NCI-H1436 treated with DMSO at 0.1 percent for 48 hours (cell line): ENCODE measurements at places on chromosomes 5 and 9.

- no peak for DNase-seq
These were observed 19.9 kb downstream of the ENHO start for GRCh38 chr9:34502891-34503290.

DNA sequence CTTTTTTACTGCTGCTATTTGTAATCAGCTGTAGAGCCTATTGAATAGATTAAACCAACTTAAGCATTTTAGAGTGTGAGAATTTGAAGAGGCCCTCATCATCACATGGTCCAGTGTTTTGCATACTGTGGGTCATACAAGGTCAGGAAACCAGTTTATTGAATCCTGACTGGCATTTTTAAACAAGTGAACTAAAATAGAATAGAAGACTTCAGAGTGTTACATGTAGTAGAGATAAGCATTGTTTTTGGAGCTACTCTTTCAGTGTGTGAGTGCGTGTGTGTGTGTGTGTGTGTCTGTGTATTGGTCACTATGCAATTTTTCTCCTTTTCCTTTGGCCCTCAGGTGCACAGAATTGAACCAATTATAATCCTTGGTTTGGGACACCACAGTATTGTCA, 114.4 kb downstream of the SLC28A3 start:
- no peak for DNase-seq

DNA sequence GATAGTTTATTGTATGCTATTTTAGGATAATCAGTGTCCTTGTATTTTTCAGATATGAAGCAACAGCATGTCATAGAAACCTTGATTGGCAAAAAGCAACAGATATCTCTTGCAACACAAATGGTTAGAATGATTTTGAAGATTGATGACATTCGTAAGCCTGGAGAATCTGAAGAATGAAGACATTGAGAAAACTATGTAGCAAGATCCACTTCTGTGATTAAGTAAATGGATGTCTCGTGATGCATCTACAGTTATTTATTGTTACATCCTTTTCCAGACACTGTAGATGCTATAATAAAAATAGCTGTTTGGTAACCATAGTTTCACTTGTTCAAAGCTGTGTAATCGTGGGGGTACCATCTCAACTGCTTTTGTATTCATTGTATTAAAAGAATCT, 14.5 kb downstream of the CCT5 start:
- DNase-seq, result no peak

DNA sequence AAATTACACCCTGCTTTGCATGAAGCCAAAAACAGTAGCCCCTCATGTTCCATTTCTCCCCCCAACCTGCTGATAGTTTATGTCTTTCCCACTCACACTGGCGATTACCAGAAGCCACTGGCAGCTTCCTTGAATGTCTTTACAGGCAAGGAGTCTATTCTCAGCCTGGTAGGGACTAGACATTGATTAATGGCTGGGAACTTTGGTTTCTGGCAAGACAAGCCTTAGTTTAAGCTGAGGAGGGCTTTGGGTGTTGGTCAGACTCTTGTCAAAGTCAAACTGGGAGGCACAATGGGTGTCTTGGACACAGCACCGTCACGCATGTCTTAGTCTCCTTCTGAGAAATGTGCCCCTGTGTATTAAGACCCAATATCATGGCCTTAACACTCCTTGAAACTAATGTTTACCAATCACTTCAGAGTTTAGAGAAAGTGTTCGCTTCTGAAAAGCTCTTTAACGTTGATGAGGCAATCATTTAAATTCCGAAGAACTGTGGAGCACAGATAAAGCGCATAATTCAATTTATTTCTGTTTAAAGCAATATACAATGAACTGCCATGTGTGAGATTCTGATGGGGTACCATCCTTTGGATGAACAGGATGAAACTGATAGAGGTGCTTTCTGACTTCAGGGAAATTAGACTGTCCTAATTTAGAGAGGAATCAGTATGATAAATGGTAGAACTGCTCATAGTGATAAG, 53.9 kb upstream of the CPEB4 start:
- DNase-seq, result no peak

DNA sequence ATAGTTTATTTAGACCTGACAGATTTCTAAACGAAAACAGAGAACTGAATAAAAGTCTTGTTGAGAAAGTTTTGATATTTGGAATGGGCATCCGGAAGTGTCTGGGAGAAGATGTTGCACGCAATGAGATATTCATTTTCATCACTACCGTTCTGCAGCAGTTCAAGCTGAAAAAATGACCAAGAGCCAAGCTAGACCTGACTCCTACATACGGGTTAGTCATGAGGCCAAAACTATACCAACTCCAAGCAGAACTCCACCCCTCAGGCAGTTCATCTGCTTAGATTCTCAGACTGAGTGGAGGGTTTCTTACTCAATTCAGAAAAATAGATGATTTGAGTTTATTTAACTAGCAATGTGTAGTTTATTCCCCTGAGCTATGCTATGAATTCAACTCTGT, 95.4 kb upstream of the ANXA1 start:
- DNase-seq, result no peak

GRCh38 chr9:32524892-32525708, 896 bp downstream of the RIGI start:
- DNase-seq, result no peak

DNA sequence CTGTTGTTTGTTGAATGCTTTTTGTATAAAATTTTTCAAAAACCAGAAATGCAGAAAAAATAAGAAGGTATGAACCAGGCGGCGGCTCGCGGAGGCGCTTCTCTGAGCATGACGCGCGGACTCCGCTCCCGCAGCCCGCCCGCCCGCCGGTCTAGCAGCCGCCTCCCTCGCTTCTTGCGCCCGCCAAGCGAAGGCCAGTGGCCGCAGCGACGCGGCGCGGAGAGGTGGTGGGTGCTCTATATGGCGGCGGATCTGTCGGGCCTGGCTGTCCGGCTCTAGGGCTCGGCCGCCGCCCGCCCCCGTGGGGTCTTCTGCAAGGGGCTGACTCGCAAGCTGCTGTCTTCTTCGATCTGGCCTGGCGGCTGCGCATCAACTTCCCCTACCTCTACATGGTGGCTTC, 93.8 kb downstream of the ANKRD18A start:
- DNase-seq, result no peak

DNA sequence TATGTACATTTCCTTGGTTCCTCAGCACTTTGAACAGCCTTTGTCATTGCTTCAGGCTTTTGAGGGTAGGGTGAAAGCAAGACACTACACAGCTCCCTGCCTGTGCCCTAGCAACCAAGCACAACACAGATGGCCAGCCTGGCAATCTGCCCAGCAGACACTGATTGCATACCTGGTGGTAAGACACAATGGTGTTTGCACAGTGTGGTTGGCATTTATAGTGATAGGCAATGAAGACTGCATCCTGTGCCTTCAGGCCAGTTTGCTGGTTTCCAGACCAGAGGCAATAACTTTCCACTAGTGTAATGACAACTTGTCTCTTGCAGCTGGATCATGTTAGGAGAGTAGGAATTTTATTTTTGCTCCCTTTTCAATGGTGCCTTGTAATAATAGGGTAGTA, 144.5 kb upstream of the TNC start:
- peak; percentile 63 for DNase-seq

DNA sequence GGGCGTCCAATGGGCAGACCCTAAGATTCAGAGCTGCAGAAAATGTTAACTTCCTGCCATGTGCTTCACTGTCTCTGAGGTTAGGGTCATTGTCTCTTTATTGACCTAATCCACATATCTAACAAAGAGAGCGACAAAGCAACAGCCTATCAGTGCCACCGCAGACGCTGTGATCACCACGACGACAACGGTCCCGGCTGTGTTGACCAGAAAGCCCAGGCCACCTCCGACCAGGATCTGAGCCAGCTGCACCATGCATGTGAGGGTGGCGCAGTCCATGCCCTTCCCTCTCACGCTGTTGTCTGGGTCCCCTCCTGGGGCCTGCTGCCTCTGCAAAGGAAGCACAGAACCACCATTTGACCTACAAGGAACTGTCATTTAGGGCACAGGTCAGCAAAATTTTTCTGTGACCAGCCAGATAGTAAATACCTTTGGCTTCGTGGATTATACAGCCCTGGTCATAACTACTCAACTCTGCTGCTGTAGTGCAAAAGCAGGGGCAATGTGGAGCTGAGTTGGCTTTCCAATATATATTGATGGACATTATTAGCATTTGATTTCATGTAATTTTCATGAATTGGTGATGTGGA, 8.5 kb downstream of the RXFP3 start:
- DNase-seq, result no peak

GRCh38 chr5:143400541-143401226, 2.8 kb downstream of the NR3C1 start:
- DNase-seq, result no peak

- no peak for DNase-seq
These were observed 135.5 kb downstream of the CEMIP2 start for GRCh38 chr9:71632776-71633175.

- DNase-seq, result no peak
These were observed 34.2 kb upstream of the TIFAB start for GRCh38 chr5:135486131-135487036.

DNA sequence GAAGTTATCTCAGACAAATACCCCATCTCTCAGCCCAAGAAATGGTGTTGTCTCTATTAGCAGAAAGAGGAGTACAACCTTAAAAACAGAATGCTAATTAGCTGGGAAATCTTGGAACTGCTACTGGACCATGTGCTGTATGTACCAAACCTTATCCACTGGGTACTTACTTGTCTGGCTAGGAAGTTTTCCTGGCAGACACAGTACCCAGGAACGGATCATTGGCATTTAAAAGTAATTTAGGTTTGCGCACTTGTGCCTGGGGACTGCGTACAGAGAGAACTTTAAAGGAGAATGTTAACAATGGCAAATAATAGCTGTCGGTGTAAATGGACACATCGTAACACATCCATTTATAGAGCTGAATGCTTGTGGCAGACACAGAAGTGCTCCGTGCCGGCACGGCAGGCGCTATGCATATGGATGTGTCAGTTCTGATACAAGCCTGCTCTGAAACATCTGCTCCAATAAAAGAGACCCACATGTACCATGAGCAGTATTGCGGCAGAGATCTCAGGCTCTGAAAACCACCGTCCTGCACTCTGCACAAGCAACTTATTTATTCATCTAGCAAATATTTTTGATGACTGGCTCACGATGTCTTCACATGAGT, 290.6 kb upstream of the PANK3 start:
- no peak for DNase-seq

GRCh38 chr9:127770583-127770904, 7.9 kb downstream of the SH2D3C start:
- no peak for DNase-seq

- no peak for DNase-seq
These were observed at the start of gene MELK for GRCh38 chr9:36572515-36573418. TSS of gene MELK (plus strand) at chr9:36572895. CDS start at chr9:36581682, 8,787 bp downstream.

GRCh38 chr5:29942089-29942488, 1251.4 kb upstream of the CDH6 start:
- no peak for DNase-seq

- DNase-seq, result no peak
These were observed 181.5 kb downstream of the SLCO4C1 start for GRCh38 chr5:102114525-102115069.

GRCh38 chr5:10246761-10247160, 2.9 kb downstream of the ATPSCKMT start:
- no peak for DNase-seq

GRCh38 chr9:96141666-96142065, 160.3 kb downstream of the HSD17B3 start:
- no peak for DNase-seq

DNA sequence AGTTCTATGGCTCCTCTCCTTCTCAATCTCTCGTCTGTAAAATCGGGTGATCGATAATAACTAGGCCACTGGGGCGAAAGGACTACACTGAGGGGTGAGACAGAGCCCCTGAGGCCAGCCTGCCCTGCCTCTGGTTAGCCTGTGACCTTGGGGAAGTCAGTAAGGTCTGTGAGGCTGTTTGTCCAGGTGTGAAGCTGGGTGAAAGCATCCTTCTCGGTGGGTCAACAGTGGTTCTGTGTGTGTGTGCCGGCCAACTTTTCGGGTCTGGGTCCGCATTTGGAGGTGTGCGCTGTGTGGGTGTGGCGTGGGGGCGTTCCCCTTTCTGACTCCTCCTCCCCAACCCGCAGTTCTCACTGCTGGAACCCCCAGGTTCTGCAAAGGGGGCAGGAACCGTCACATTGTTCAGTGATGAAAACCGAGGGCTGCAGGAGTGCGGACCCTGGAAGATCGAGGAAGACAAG, 5.0 kb upstream of the RNF44 start:
- DNase-seq, result no peak

DNA sequence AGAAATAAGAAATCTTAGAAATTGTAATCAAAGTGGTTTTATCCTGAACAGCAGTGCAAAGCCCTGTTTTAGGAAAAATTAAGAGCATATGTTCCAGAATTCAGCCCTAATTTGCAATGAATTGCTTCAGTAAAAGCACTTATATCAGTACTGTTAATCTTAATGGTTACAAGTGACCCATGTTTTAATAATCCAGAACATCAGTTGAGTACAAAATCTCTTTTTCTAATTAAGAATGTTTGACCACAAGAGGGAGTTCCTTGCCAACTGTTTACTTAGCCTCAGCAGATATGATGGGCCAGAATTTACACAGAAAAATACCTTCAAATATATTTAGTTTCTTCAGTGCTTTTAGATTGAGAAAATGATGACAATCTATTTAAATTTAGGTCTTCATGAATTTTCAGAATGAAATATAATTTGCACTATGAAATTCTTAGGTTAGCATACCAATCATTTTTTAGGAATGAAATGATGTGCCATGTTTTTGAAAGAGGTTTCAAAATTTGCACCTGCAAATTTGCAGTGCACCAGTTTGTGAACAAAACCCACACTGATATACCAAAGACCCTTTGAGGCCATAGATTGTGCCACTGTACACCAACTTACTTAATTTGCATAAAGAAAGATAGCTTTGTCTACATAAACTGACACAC, 926.3 kb upstream of the ARRDC3 start:
- DNase-seq, result no peak

GRCh38 chr5:10793785-10794184, 32.8 kb upstream of the DAP start:
- no peak for DNase-seq

DNA sequence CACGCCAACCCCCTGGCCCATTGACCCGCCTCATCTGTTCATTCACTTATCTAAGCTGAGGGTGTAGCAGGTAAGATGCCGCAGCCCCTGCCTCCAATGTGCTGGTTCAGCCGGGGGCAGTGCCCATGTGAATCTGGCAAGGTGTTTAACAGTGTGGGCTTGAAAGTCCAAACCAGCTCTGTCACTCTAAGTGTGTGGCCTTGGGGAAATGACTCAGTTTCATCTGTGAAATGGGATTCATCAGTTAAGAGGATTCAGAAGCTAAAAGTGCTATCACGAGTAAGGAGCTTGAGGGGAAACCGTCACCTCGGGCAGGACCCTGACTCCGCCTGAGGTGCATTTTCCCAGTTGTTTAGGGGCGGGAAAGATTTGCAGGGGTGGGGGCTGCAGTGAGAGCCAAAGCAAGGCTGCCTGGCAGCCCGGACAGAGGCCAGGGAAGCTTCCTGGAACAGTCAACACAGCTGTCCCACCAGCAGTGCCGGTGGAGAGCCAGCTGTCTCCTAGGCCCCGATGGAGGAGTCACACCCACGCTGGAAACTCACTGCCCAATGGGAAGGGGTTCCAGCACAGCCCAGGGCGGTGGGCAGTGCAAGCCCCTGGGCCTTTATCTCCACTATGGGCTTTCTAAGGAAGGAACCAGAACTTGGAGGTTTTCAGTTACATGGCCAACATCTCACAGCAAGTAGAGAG, 9.7 kb upstream of the URM1 start:
- no peak for DNase-seq
